A549 treated with CORT108297 at 1 μM for 4 hours (cell line): ENCODE measurements at places on chromosomes 12 and 14. TPM values are rescaled to one million over a fixed set of nuclear protein-coding genes. Genes with fewer than 3 reads are reported as not detected.

The PTGES3 gene
- total RNA-seq = 385 to 489 TPM (median 401 TPM) in 5 replicates

The GPHN gene
- total RNA-seq = 9.5 to 16.0 TPM (median 12.2 TPM) in 5 replicates

The ISCA2 gene
- 37.9 to 47.9 TPM (median 45.4 TPM) in 5 replicates for total RNA-seq

The PLEK2 gene
- total RNA-seq = 20.6 to 29.7 TPM (median 26.1 TPM) in 5 replicates

The GALNT9 gene
- total RNA-seq = 4.4 to 8.4 TPM (median 7.5 TPM) in 5 replicates

The INHBE gene
- 0.08 to 0.16 TPM (median 0.10 TPM) in 4 of 5 replicates, not detected in the other for total RNA-seq

The BMP4 gene
- total RNA-seq = 1.6 to 2.6 TPM (median 2.0 TPM) in 5 replicates

The PTGDR gene
- total RNA-seq = not detected in 5 replicates

The CEBPE gene
- not detected in 5 replicates for total RNA-seq

The RND1 gene
- 12.0 to 17.8 TPM (median 14.2 TPM) in 5 replicates for total RNA-seq
